ENCODE measurements at places on chromosomes 7 and 10.

GRCh38 chr10:110803830-110804338 is 67.8 kb upstream of the PDCD4 start:
- no peak for DNase-seq

DNA sequence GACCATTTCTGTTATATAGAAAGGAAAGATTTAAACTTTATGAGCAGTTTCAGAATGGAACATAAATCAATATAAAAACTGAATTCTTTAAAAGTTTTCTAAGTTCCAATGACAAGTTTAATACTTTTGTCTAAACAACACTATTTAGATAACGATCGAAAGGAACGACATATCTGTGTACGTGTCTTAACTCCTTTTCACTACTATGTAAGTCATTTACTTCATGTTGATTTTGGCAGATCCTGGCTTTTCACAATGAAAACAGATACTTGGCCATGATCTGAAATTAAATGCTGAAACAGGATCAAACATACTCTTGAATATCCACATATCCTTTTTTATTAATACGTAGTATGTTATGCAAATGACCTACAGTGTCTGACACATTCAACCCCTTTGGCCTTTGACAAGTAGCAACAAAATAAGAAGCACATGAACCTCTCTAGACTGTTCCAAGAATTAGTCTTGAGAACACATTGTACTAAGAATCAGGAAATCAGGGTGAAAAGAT is 41.9 kb downstream of the RNLS start:
- DNase-seq = no peak

DNA sequence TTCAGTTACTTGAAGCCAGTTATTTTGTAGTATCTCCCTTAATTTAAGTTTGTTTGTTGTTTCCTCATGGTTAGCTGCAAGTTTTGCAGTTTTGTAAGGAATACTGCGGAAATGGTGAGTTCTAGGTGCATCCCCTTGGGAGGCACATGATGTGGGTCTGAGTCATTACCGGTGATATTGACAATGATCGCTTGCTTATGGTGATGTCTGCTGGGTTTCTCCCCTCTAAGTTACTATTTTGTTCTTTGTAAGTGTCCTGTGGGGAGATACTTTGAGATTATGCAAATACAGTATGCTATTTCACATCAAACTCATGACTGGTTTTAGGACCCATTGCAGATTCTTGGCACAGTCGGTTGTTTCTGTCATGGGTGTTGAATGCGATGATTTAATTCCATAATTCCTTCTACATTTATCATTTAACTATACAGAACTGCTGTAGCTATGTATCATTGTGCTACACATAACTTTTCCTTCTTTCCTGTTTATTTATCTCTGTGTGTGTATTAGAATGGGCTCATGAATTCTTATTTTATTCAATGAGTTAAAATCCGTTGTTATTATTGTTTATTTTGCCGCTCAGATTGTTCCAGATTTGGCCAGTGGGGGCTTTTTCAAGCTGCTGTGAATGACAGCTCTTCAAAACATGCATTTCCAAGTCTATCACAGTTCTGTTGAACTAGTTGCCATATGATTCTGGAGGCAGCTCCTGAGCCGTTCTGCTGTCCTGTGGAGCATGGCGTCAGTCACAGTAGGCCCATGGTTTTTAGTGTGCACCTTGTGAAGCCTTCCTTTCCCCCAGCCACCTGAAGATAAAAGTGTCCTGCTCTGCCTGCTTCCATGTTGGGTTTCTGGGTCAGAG is 18.4 kb downstream of the TSPAN14 start:
- DNase-seq = no peak

GRCh38 chr10:124262234-124262865 is 156.4 kb downstream of the OAT start:
- DNase-seq = no peak

DNA sequence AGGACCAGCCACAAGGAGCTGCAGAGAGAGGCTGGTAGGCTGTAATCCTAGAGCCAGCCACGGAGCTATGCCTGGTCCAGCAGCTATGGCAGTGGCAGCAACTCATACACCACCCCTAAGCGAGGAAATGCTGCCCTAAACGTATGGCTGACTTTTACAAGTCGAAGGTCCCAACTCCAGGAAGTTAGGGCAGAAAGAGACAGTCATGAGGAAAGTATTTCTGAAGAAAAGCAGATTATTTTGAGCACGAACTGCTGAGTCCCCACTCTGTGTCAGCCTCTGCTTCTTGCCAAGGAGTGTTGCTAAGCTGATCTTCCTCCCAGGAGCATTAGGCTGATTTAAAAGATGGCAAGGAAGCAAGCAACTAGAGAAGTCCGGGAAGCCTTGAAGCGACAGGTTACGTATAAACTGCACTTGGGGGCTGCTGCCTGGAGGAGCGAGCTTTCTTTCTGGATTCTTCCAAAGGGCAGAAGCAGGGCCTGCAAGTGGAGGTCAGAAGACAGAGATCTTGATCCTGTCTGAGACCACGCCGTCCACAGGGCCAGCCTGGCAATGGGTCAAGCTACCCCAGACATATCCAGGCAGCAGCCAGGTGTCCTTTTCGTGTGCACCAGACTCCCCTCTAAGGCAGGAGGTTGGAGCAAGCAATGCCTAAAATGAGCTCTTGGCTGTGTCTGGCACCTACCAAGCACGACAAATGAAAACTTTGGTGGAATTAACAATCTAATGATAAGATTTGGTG is 39.4 kb downstream of the PLXNA4 start:
- DNase-seq = no peak

DNA sequence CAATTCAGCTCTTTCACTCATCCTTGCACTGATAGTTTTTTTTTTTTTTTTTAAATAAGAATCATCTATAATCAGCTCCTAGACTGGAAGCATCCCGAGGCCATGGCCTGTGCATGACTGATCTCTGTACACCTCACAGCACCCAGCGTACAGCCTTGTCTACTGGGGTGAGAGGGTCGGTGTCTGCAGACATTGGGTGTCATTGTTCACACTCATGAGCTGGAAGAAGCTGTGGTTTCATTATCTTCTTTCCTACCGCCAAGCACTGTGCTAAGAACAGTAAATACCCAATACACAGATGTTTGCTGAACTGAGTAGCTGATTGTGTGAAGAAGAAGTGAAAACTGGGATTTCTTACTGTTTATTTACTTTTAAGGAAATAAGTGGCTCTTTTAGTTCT is 123.6 kb downstream of the CLEC2L start:
- DNase-seq = no peak

DNA sequence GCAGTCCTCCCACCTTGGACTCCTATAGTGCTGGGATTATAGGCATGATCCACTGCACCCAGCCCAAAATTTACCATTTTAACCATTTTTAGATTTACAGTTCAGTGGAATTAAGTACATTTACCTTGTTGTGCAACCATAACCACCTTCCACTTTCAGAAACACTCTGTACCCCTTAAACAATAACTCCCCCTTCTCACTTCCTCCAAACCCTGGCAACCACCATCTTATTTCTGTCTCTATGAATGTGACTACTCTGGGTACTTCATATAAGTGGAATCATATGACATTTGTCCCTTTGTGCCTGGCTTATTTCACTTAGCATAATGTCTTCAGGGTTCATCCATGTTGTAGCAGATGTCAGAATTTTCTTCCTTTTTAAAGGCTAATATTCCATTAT is 33.6 kb downstream of the SUFU start:
- no peak for DNase-seq

DNA sequence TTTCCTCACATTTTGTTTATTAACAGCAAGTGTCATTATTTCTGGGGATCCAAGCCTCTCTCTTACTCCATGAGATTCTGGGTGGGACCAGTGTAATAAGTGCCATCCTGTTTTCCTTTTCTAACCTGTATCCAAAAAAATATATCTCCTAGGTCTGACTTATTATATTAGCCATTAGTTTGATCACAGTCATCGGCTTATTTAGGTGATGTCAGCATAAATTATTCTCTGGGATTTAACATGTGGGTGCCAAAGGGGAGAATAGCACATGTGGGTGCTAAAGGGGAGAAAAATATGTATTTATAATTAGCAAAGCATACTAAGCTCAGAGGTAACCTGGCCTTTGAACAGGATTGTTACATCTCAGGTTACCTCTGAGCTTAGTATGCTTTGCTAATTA is 293.8 kb upstream of the SEMA3D start:
- no peak for DNase-seq

Measured in stimulated activated CD8-positive, alpha-beta memory T cell treated with anti-CD3 and anti-CD28 coated beads, Interleukin-15, amount 100 ng/mL, for 4 hours (primary cell).